HFFc6 (cell line): ENCODE measurements at places on chromosomes 6 and 20. TPM values are rescaled to one million over a fixed set of nuclear protein-coding genes. Genes with fewer than 3 reads are reported as not detected.

RAMACL gene
- 2.2 to 3.2 TPM (median 2.8 TPM) in 3 replicates for total RNA-seq

LHFPL5 gene
- total RNA-seq, result not detected in 3 replicates

DLL1 gene
- 0.31 and 0.39 TPM in 2 replicates for total RNA-seq

HINT3 gene
- 11.0 to 13.6 TPM (median 12.9 TPM) in 3 replicates for total RNA-seq

- no peak for DNase-seq
Measured at GRCh38 chr6:111215131-111215530, 127.8 kb downstream of the SLC16A10 start.

DNA sequence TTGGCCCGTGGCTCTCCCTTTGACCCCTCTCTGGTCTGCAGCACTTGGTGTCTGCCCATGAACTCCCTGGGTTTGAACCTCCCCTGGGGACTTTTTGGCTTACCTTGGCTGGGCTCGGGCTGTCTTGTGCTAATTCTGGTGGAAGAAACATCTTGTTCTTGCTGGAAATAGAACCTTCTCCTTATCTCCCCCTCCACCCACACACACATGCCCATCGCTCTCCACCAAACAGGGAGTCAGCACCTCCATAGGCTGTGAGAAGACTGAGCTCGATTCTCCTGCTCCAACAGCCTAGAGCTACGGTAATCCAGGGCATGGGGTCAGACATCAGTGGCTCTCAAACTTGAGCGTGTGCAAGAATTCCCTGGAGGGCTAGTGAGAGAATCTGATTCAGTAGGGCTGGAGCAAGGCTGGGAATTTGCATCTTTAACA is 114.4 kb upstream of the SLC22A23 start:
- no peak for DNase-seq

- DNase-seq, result no peak
Measured at GRCh38 chr20:39290575-39290974, 328.4 kb downstream of the DHX35 start.

DNA sequence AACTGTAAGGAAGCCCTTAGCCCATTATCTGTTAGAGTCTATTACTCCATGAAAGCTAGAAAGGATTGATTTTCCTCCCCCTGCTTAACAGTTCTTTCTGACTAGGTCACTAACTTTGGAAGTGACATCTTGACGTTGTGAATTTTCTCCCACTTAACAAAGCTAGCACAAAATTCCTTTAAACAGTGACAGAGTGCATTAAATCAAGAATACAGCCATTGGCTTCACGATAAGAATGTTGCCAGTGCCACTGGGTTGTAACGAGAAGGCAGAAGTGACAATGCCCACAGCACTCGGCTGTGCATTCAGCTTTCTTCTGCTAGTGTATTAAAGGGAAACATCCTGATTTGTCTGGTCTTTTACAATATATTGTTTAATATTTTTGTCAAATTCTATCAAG is 182.7 kb upstream of the DTNBP1 start:
- DNase-seq, result no peak

DNA sequence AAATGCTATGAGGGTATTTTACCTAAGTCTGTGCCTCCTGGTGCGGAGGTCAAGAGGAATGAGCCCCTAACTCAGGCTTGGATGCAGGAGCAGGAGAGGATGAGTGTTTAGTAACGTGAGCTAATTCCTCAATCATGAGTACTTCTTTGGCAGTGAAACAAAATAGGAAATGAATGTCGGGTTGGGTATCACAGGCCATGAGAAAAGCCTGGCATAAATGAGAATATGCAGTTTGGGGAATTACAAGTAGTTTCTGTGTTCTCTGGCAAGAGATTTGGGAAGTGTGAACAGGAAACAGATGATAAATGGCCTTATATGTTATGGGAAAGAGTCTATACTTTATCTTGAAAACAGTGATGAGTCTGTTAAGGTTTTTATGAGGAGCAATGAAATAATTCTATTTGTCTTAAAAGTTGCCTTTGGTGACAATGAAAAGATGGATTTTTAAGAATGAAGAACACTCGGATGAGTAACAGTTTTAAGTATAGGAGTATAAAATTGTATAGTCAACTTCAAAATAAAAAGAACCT is 59.0 kb upstream of the RNF146 start:
- DNase-seq, result peak; percentile 36

DNA sequence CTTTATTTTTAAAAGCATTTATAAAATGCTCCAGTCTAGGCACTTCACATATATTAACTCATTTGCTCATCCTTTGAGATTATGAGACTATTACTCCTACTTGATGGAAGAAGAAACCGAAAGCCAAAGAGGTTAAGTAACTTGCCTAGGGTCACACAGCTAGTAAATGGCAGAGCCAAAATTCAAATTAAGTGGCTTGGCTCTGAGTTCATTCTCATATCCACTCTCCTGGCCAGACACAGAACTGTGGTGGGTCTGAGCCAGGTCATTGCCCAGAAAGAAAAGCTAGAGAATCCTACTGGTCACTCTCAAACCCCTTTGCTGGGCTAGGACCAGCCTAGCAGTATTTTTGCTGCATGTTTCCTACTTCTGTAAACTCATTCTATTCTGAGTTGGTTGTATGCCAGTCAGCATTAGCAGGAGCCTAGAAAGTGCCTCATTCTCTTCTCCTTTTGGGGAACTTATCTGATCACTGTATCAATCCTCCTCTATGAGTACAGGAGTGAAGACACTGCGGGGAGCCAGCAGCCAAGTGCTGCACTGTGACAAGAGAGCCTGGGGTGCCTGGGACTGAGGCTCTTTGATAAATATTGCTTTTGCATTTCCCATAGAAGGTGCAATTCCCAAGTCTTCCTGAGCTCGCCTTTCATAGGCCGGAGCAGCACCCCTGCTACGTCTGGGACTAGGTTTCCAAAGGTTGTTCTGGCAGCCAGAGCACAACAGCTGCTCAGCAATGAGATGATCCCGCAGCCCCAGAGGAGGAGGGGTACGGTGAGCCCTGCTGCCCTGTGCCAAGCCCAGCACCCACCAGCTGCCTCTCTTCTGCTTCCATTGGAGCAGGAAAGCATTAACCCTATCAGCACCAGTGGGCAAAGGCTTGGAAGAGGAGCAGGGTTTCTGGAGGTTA is 728.3 kb downstream of the MAFB start:
- no peak for DNase-seq

GRCh38 chr20:35768731-35769664 is 2.8 kb upstream of the PHF20 start:
- DNase-seq, result peak; percentile 98

DNA sequence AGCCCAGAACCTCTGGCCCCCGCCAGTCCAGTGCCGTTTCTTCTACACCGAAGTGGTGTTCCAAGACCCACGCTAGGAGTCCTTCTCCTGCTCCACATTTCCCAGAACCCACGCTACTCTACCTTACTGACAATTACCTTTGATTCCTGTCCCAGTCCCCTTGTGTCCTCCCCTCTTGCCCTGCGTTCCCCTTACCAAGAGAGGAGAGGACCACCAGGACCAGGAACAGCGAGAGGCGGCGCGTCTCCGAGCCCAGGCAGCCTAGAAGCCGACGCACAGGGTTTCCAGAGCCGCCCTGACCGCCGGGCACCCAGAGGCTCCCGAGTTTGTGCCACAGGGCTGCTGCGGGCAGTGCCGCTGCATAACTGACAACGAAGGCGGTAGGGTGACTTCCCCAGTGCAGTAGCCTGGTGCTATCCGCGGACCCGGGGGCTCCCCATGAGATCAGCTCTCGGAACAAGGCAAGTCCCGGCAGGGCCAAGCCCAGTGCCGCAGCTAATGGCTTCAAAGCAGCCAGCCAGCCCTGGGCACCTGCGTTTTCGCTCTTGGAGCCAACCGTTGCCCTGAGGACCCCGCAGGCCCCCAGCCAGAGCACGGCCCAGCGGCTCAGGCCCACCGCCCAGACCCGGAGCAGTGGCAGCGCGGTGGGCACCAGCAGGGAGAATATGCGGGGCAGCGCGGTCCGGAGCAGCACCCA is 512 bp downstream of the TAP1 start:
- peak; percentile 21 for DNase-seq

DNA sequence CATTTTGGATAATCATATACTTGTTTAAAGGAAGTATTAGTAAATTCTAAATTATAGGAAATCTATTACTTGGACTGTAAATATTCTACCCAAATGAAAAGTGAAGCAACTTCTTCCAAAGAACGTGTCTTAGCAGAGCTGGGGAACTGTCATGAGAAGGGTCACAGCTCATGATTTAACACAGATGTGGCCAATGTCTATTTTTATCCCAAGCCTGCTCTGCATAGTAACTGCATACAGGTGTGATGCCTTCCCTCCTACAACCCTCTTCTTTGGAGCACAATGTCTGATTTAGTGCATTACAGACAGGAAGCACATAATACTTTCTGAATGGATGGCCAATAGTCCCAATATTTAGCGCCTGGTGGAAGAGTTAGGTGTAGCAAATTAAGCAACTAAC is 138.7 kb upstream of the THEMIS start:
- DNase-seq, result no peak

DNA sequence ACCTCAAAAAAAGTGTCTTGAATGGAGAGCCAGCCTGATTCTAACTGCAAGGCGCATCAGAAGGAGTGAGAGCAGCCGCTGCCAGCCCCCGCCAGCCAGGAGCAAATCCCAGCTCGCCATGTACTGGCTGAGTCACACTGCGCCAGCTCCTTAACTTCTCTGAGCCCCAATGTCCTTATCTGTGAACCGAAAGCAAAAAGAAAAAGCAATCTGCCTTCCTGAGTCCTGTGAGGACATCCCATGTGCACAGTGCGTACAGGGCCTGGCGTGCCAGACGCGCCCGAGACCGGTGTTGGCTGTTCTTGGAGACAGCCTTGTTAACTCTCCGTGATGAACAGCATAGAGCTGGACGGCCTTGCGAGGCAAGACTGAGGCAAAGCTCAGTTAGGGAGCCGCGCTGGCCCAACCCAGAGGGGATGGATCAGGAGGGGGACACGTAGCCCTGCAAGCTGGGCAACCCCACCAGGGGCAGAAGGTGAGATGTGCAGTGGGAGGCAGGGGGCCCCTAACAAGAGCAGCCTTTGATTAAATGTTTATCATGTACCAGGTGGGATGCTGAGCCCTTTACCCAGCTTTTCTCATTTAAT is 122.7 kb downstream of the AGPAT4 start:
- no peak for DNase-seq

DNA sequence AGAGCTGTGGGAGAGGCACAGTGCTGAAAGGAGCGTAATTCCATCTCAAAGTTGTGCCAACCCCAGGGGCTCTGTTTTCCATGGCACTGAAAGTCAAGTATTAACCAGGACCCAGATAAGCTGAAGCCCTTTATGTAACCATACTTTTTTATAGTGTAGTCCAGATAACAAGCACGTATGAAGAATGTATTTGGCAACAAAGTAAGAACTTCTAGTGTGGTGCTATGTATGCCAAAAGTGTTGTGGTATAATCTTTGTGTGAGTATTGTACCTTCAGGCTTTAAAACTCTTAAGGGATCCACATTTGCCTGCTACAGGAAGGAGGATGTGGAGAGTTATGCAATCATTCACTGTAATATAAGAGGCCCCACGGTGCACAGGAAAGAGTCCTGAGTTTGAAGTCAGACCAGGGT is 129.4 kb downstream of the IBTK start:
- DNase-seq, result no peak

- no peak for DNase-seq
Measured at GRCh38 chr6:111626441-111626840, 20.8 kb upstream of the TRAF3IP2 start.
